ENCODE measurements at places on chromosomes 7 and 10.

DNA sequence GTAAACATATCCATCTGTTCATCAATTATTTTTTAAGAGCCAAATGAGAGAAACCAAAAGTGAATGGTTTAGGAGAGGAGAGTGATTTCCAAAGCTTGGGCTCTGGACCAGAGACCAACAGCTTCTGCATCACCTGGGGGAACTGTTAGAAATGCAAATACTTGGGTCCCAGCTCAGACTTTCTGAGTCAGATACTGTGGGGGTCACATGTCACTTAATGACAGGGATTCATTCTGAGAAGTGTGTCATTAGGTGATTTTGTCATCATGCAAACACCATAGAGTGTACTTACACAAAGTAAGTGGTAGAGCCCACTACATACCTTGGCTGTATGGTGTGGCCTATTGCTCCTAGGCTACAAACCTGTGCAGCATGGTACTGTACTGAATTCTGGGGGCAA, 128.5 kb upstream of the PRR15 start:
- DNase-seq: no peak
- no peaks in the 10 kb centered on the region for H3K4me1 ChIP-seq
- no peak overlapping the region for H3K27ac ChIP-seq
- H3K36me3 ChIP-seq: no peaks in the 10 kb centered on the region

DNA sequence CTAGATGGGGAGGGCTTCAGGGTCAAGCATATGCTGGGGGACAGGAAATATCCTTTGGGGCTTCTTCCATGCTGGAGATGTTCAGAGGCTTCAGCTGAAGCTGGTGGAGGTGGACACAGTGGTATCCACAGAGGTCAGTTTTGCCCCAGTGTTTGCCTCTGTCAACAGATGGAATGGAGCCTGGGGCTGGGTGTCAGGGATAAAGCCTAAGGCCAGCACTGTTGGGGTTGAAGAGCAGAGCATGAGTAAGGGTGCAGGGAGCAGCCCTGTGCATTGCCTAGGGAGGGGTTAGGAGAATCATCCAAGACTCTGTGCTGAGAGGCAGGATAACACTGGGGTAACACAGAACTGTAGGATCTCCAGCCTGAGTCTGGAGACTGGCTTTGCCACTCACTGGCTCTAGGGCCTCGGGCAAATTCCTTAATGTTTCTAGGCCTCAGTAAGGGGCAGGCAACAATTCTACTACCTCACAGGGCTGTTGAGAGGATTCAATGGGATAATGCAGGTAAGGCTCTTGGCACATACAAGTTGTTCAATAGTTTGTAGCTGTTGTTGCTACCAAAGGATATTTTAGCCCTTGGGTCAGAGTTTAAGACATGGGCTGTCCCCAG, 21.8 kb upstream of the MYL7 start:
- DNase-seq: no peak
- no peak overlapping the region for H3K4me3 ChIP-seq
- H3K36me3 ChIP-seq: no peaks in the 10 kb centered on the region
- no peaks in the 10 kb centered on the region for H3K4me1 ChIP-seq
- no peak overlapping the region for H3K27ac ChIP-seq

GRCh38 chr7:156220078-156220605, 407.9 kb upstream of the SHH start:
- DNase-seq: no peak
- H3K27me3 ChIP-seq: peaks cover 5% of the 10 kb centered on the region
- H3K4me3 ChIP-seq: no peak overlapping the region
- H3K36me3 ChIP-seq: no peaks in the 10 kb centered on the region
- no peak overlapping the region for H3K27ac ChIP-seq
- no peaks in the 10 kb centered on the region for H3K4me1 ChIP-seq

DNA sequence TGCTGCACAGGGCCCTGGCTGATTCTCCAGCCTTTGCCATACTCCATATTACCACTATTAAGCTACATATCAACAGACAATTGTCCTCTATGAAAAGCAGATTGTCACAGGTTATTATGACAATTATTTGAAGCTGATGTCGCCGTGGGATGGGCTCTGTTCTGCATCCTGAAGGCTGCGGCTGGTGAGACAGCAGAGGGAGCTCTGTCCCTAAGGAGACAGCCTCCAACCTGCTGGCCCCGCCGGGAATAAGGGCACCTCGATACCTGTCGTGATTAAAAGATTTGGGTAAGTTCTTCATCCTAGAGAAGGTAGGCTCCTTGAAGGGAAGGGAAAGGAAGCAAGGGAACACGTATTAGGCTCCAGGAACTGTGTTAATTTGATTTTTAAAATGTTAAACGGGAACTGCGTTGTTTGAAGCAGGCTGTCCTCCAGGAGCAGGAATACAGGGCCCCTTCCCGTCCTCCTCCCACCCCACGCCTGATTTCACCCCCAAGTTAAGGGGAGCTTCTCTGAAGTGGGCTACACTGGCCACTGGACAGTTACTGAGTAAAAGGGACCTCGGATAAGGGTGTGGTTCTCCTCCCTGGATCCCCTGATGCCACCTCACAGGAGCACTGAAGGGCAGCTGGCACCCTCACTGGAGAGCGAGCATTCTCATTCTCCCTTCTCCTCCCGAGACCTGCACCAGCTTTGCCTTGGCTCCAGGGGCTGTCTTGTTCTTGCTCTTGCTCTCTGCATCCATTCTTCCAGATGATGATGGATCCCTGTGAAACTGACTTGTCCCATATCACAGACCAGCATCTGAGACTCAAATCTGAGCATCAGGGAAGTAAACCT, 11.8 kb upstream of the TIAL1 start:
- no peaks in the 10 kb centered on the region for H3K27me3 ChIP-seq
- no peak overlapping the region for H3K4me3 ChIP-seq
- peak; percentile 43 for DNase-seq
- no peak overlapping the region for H3K27ac ChIP-seq

- H3K4me1 ChIP-seq: no peaks in the 10 kb centered on the region
- no peak overlapping the region for H3K27ac ChIP-seq
- H3K4me3 ChIP-seq: no peak overlapping the region
- H3K36me3 ChIP-seq: no peaks in the 10 kb centered on the region
- no peaks in the 10 kb centered on the region for H3K27me3 ChIP-seq
- DNase-seq: no peak
Measured at GRCh38 chr10:11256896-11257295, 239.2 kb downstream of the CELF2 start.

DNA sequence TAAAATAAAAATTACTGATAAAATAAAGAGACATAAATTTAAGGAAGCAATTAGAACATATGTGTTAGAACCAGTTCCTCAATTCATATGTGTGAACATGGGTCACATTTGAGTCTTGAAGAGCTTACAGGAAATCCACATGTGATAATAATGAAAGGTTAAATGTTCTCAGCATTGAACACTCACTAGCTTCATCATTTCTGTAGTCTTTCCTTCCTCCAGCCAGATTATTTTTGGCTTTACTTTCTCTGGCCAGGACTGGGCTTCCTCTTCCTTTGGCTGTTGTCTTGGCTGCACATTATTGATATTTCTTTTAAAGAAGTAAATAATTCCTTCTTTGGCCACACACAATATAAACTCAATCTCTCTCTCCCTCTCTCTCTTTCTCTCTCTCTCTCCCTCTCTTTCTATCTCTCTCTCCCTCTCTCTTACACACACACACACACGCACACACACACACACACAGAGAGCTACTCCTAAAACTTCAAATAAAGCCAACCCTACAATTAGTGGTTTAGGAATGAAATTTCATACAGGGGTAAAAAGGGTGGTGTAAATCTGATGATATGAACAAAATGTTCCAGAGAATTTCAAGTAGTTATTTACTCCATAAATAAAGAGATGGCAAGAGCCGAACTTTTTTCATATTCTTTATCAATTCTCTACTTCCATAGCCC, 171.2 kb downstream of the REEP3 start:
- no peak overlapping the region for H3K4me3 ChIP-seq
- no peaks in the 10 kb centered on the region for H3K4me1 ChIP-seq
- no peaks in the 10 kb centered on the region for H3K27me3 ChIP-seq
- no peaks in the 10 kb centered on the region for H3K36me3 ChIP-seq

GRCh38 chr10:75464478-75465449, 33.3 kb downstream of the LRMDA start:
- peak overlapping the region; percentile 29 for H3K27ac ChIP-seq
- no peaks in the 10 kb centered on the region for H3K36me3 ChIP-seq
- no peak overlapping the region for H3K4me3 ChIP-seq
- no peaks in the 10 kb centered on the region for H3K4me1 ChIP-seq
- no peak for DNase-seq
- no peaks in the 10 kb centered on the region for H3K27me3 ChIP-seq

DNA sequence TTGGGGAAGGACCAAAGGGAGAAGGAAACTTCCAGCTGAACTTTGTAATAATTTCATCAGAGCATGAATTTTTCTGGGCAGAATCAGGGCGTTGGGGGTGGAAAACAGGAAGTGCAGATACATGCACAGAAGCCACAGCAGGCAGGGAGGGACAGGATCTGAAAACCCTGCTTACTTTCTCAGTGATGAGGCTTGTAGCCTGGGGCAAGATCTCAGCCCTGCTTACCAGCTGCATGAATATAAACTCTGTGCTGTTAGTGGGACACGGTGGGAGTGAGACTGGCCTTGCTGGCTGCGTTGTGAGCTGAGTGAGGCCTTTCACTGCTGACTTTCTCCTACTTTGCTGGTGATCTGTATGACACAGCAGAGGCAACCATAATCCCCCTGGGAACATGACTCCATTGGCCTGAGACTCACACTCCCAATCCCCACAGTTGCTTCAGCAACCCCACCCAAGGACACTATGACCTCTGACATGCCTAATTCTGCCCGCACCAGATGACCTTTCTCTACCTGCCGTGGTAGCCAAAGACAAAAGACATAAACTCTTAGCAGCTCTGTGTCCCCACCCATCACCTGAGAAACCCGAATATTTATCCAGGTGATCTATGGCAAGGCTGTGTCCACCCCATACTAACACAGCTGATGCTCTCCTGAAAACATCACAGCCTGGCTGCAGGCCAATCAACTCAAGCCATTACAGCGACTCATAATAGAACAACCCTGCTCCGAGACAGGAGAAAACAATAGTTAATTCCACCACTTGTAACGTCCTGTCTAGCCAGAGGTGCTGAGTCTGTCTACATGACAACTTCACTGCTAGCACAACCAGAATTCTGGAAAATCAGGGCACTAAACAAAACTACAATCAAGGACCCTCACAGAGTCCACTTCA, 190.7 kb upstream of the CHRM2 start:
- no peak for DNase-seq
- H3K4me1 ChIP-seq: no peaks in the 10 kb centered on the region
- no peak overlapping the region for H3K27ac ChIP-seq
- H3K4me3 ChIP-seq: no peak overlapping the region
- H3K27me3 ChIP-seq: no peaks in the 10 kb centered on the region

DNA sequence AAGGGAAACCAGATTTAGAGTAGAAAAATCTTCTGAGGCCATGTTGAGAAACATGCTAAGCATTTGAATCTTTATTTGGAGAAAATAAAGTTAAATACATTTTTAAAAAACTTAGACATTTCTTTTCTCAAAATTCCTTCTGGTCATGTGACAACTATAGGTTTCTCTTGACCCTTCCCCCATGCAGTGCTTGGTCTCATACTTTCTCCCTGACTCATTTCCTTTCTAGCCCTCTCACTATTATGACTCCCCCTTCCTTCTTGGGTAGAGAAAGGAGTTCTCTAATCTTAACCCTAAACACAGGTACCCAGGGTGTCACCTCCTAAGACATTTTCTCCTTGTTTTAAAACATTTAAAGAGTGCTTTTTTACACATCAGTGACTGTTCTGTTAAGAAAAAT, 179.5 kb upstream of the TMEM106B start:
- no peaks in the 10 kb centered on the region for H3K36me3 ChIP-seq
- DNase-seq: no peak
- H3K27ac ChIP-seq: no peak overlapping the region
- H3K4me3 ChIP-seq: no peak overlapping the region
- no peaks in the 10 kb centered on the region for H3K27me3 ChIP-seq

DNA sequence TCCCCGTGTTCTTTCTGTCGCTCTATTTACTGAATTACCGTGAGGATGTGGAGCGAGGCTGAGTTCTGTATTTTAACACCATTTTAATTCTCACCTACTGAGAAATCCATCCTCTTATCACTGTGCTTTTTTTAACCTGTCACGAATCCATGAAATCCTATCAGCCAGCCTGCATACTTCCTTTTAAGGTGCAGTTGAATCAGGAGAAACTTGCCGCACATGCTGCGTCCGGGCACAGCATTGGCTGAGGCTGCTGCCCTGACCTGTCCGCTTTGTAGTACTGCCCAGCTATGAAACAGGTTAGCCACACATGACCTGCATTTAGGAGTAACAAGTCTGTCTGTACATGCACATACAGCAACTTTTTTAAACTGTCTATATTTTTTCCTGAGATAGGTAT, 82.5 kb downstream of the EGFR start:
- no peak for DNase-seq
- H3K36me3 ChIP-seq: no peaks in the 10 kb centered on the region
- no peak overlapping the region for H3K4me3 ChIP-seq
- H3K27me3 ChIP-seq: no peaks in the 10 kb centered on the region
- peak overlapping the region; percentile 73 for H3K27ac ChIP-seq
- H3K4me1 ChIP-seq: peaks cover 32% of the 10 kb centered on the region

GRCh38 chr10:120946497-120946896, 95.3 kb downstream of the WDR11 start:
- H3K27ac ChIP-seq: peak overlapping the region; percentile 1
- no peaks in the 10 kb centered on the region for H3K4me1 ChIP-seq
- no peak overlapping the region for H3K4me3 ChIP-seq

DNA sequence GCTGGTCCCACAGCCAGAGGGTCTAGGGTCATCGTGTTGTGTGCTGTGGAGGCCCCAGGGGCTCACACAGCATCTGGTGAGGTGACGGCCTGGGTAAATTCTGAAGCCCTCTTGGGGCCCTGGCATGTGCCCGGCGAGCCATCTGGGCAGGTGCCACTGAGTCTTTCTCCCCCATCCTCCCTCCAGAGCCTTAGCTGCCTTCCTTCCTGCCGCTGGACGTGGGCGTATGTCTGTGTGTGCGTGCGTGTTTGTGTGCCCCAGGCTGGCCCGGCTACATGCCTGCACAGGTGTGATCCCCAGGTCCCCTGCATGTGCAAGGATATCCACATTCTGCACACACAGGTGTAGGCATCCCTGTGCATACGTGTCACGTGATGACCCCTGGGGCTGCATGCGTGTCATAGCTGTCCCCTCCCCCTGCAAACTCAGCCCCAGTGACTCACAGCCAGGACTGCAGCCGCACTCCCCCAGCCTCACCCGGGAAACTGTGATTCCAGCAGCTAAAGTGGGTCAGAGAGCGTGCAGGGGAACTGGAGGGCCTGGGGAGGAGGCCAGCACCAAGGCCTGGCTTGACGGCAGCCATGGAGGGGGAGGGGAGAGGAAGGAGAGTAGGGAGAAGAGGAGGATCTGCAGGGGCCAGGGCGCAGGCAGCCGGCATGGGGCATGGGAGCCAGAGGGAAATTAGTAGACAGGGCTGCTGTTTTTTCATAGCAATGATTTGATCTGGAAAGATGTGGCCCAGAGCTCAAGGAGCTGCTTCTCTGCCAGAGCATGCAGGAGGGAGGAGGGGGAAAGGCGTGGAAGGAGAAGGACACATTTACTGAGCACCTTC, 46.4 kb downstream of the ELFN1 start:
- H3K27ac ChIP-seq: no peak overlapping the region
- no peak for DNase-seq
- no peaks in the 10 kb centered on the region for H3K36me3 ChIP-seq
- no peak overlapping the region for H3K4me3 ChIP-seq
- no peaks in the 10 kb centered on the region for H3K4me1 ChIP-seq
- peaks cover 11% of the 10 kb centered on the region for H3K27me3 ChIP-seq

Measured in breast epithelium (tissue), 4 donors.